Activated T-cell treated with anti-CD3 and anti-CD28 coated beads for 24 hours (primary cell): ENCODE measurements at places on chromosomes 12 and 14.

DNA sequence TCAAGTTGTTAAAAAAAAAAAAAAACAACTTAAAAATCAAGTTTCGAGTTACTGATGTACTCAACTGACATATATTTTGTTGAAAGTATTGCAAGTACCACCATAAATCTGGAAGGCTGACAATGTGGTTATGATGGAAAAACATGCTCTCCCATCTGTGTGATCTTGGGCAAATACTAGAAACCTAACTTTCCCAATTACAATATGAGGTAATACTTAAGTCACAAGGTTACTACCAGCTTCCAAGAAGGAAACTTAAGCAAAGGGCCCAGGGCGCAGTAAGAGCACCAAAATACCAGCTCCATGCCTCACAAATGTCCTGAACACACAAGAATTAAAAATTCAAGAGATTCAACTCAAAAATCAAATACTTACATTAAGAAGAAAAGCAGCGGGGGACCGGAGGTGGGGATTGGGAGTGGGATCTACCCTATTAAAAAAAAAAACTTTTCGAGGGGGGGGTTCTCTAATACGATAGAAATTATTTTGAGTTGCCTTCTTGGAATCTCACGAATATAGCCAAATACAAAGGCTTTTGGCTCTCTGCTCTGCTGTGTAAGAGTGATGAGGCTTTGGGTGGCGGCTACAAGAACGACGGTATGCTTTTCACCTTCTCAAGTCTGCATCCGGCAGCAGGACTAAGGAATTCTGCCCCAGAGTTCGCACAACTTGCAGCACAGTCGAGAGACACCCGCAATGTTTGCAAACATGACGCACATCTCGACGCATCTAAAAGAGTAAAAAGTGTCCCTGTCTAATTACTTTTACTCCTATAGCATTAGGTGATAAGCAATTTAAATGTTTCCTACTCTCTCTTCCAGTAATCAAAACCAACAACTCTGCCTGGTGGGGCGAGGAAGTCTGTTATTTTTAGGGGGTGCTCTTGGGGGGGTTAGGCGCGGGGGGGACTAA, 1.1 kb downstream of the SAV1 start:
- no peak for DNase-seq

GRCh38 chr14:101347893-101348777, 213.2 kb upstream of the DIO3 start:
- no peak for DNase-seq

DNA sequence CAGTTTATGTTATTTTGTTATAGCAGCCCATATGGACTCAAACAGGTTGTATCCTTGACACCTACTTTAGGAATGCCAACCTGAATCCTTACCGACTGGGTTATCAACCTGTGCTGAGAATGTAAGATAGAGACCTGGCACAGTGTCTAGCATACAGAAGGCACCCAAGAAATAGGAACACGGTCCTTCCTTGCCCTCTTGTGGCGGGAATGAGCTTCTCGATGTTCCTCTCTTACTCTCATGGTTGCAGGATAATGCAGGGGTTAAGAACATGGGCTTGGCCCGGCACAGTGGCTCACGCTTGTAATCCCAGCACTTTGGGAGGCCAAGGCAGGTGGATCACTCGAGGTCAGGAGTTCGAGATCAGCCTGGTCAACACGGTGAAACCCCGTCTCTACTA, 6.5 kb downstream of the C12orf43 start:
- DNase-seq, result no peak

DNA sequence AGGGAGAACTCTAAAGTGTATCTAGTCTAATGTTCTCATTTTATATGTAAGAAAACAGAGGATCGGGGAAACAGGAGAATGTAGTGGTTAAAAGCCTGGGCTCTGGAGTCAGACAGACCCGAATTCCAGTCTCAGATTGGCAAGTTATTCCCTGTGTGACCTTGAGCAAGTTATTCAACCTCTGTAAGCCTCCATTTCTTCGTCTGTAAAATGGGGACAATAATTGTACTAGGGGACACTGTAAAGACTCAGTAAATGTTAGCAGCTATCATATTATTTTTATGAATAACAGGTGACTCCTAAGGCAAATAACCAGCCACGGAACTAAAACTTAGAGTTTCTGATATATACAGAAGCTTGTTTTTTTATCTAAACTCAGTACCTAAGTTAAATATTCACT, 152.1 kb downstream of the APAF1 start:
- no peak for DNase-seq

DNA sequence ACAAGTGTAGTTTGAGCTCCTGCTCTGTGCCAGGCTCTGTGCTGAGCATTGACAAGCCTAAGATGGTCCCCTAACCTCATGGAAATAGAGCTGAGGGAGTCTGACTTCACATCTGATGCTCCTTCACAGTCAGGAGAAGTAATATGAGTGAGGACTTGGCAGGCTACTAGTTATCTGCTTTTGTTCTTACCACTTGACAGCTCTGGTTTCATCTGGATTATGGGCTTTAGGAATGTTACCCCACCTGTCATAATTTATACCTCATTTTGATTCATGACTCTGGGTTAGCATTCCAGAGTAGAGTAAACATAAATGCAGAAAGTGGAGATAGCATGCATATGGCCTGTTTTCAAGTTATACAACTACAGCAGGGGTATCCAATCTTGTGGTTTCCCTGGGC, 40.5 kb downstream of the ATP6V1D start:
- no peak for DNase-seq
